CD14-positive monocyte (primary cell): ENCODE measurements at places on chromosomes 13 and 19.

- H3K4me3 ChIP-seq: no peak within 1 kb of the TSS
- H3K27me3 ChIP-seq: peaks cover 9% of the 10 kb centered on the region
- H3K36me3 ChIP-seq: no peaks in the 10 kb centered on the region
- DNase-seq: peak; percentile 23
- H3K27ac ChIP-seq: no peak within 1 kb of the TSS
- H3K4me1 ChIP-seq: no peaks in the 10 kb centered on the region
Observed at GRCh38 chr19:3224346-3225168, at the start of gene CELF5. CELF5 (plus strand) TSS chr19:3224661; CDS start chr19:3224740, 79 bp downstream.

GRCh38 chr19:23799321-23799720 is 40.6 kb upstream of the ZNF681 start:
- H3K4me1 ChIP-seq: no peaks in the 10 kb centered on the region
- H3K4me3 ChIP-seq: no peak overlapping the region
- no peak overlapping the region for H3K27ac ChIP-seq
- DNase-seq: no peak
- H3K36me3 ChIP-seq: no peaks in the 10 kb centered on the region

- H3K4me3 ChIP-seq: peak overlapping the region; percentile 42
- H3K27me3 ChIP-seq: peaks cover 10% of the 10 kb centered on the region
- H3K36me3 ChIP-seq: no peaks in the 10 kb centered on the region
- H3K27ac ChIP-seq: no peak overlapping the region
- H3K4me1 ChIP-seq: peaks cover 10% of the 10 kb centered on the region
Observed at GRCh38 chr19:31214086-31214485, 135.2 kb downstream of the TSHZ3 start.

DNA sequence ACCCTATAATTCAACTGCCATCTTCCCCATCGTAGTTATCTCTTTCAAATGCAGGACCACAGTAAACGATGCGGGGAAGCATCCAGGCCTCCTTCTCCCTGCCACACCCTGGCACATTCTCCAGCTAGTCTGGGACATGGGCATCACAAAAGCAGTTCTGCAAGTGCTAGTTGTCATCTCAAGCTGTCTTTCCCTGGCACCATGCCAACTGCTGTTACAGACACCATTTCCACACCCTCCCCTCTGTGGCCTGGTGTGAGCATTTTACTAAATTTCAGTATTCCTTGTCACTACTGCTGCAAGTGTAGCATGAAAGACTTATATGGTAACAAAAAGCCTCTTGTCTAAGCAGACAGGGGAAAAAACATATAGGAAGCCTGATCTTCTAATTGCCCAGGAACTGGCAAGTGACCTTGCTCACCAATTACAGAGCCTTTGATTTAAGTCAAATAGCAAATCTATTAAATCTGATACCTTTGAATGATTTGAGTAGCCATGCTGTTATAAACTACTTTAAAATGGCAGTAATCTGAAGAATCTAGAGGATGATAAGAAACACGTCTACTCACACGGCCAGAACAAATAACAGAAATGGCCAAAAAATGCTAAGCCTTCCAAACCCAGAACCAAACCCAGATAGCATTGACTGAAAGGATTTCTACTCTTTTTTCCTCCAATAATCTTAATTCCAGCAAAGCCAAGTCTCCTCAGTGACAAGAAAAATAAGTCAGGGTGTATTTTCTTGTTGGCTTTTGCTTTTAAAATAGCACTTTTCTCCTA is 179.0 kb downstream of the NUFIP1 start:
- no peak for DNase-seq
- H3K27ac ChIP-seq: no peak overlapping the region
- no peaks in the 10 kb centered on the region for H3K4me1 ChIP-seq
- H3K4me3 ChIP-seq: no peak overlapping the region

- no peaks in the 10 kb centered on the region for H3K4me1 ChIP-seq
- no peak overlapping the region for H3K27ac ChIP-seq
- no peaks in the 10 kb centered on the region for H3K27me3 ChIP-seq
- no peak for DNase-seq
Observed at GRCh38 chr19:8131517-8131916, 17.9 kb downstream of the FBN3 start.

- no peaks in the 10 kb centered on the region for H3K36me3 ChIP-seq
- no peak for DNase-seq
- no peak overlapping the region for H3K4me3 ChIP-seq
- no peaks in the 10 kb centered on the region for H3K27me3 ChIP-seq
Observed at GRCh38 chr13:65633806-65634205, 1596.3 kb downstream of the PCDH9 start.

- H3K36me3 ChIP-seq: no peaks in the 10 kb centered on the region
- no peaks in the 10 kb centered on the region for H3K27me3 ChIP-seq
- no peak overlapping the region for H3K4me3 ChIP-seq
Observed at GRCh38 chr13:34371645-34372395, 553.9 kb downstream of the RFC3 start.

- H3K4me1 ChIP-seq: no peaks in the 10 kb centered on the region
- no peaks in the 10 kb centered on the region for H3K27me3 ChIP-seq
- no peaks in the 10 kb centered on the region for H3K36me3 ChIP-seq
- DNase-seq: no peak
- no peak overlapping the region for H3K27ac ChIP-seq
Observed at GRCh38 chr19:30557212-30557611, 185.0 kb downstream of the ZNF536 start.

DNA sequence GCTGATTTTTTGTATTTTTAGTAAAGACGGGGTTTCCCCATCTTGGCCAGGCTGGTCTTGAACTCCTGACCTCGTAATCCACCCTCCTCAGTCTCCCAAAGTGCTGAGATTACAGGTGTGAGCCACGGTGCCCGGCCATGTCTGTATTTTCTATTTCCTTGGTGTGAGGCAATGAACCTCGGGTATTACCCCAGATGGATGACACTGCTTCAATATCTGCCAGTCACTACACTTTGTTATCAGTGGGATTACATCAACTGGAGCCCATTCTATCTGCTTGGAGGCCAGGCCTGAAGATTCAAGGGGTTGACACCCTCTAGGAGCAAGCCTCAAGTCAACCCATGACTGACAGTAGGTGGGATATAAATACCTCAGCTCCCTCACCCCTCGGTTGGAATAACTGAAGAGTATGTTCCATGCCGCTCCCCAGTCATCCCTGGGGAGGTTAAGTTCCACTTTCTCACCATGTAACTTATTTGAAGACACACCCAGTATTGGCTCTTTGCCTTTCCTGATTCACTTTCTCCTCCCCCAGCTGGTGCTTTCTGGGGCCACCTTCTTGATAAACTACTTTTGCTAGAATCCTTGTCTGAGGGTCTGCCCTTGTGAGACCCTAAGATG is 992 bp upstream of the ADGRE1 start:
- H3K4me1 ChIP-seq: peaks cover 51% of the 10 kb centered on the region
- H3K36me3 ChIP-seq: no peaks in the 10 kb centered on the region
- H3K4me3 ChIP-seq: peak overlapping the region; percentile 76
- H3K27me3 ChIP-seq: no peaks in the 10 kb centered on the region

- H3K36me3 ChIP-seq: no peaks in the 10 kb centered on the region
- H3K27ac ChIP-seq: no peak overlapping the region
- no peaks in the 10 kb centered on the region for H3K27me3 ChIP-seq
- no peak for DNase-seq
Observed at GRCh38 chr19:30663611-30664174, 291.5 kb downstream of the ZNF536 start.

DNA sequence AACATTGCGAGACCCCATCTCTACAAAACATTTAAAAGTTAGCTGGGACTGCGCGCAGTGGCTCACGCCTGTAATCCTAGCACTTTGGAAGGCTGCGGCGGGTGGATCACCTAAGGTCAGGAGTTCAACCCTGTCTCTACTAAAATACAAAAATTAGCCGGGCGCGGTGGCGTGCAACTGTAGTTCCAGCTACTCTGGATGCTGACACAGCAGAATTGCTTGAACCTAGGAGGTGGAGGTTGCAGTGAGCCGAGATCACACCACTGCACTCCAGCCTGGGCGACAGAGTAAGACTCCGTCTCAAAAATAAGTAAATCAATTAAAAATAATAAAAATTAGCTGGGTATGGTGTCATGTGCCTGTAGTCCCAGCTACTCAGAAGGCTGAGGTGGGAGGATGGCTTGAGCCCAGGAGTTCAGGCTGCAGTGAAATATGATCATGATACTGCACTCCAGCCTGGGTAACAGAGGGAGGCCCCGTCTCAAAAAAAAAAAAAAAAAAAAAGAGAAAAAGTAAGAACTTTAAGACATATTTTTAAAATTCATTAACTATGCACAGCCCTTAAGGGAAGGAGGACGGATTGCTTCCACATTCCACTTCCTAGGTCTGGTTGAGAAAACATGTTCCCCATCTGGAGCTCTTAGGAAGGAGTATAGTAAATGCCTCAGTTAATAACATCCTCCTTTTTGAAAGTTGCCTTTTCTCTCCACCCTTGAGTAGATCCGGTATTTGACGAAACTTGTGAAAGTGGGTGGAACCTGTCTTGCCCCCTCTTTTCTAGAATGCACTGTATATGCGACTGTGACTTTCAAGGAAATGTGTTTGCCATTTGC is 26.1 kb downstream of the EXOC3L2 start:
- peaks cover 33% of the 10 kb centered on the region for H3K27me3 ChIP-seq
- H3K4me1 ChIP-seq: peaks cover 4% of the 10 kb centered on the region
- DNase-seq: no peak

DNA sequence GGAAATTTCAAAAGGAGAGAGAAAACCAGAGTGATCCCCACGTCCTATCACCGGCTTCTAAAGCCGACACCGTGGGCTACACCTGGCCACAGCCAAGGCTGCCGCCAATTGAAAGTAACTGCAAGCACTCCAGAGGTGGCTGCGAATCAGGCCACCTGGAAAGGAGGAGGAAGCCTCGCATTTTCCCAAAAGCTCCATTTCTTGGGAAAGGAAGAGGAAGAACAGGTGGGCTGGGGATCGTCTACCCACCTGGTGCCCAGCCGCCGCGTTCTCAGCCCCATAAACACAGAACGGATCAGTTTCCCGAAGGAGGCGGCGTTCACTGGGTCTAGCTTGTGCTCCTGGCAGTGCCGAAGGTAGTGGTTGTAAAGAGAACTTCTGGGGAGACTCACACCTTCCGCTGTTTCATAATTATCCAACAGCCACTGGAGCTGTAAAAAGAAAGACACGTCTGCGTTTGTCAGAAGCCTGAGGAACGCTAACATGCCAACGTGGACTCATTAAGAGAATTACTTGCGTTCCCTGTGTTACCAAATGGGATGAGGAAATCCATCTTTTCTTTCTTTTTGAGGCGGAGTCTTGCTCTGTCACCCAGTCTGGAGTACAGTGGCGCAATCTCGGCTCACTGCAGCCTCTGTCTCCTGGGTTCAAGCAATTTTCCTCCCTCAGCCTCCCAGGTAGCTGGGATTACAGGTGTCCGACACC is 38.1 kb upstream of the RANBP3 start:
- H3K27ac ChIP-seq: no peak overlapping the region
- no peaks in the 10 kb centered on the region for H3K36me3 ChIP-seq
- DNase-seq: no peak
- no peaks in the 10 kb centered on the region for H3K4me1 ChIP-seq
- no peak overlapping the region for H3K4me3 ChIP-seq

DNA sequence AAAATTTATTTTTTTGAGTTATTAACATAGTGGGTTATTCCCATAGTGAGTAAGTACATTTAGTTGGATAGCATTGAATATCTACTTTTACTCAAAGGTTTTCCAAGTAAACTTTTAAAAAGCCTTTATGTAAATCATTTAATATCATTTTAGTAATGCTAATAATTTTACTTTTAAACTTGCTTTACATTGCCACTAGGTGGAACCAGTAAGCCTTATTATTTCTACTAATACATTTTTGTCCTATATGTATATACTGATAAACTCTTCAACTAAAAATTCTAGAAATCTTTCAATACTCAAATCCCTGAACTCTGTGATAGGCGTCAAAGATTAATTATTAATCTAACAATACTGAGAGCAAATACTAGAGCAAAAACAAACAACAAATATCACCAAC is 1709.2 kb upstream of the PCDH20 start:
- no peaks in the 10 kb centered on the region for H3K27me3 ChIP-seq
- no peaks in the 10 kb centered on the region for H3K4me1 ChIP-seq
- no peaks in the 10 kb centered on the region for H3K36me3 ChIP-seq
- H3K4me3 ChIP-seq: no peak overlapping the region
- no peak overlapping the region for H3K27ac ChIP-seq

GRCh38 chr13:71524245-71524612 is 342.8 kb downstream of the DACH1 start:
- DNase-seq: no peak
- H3K27me3 ChIP-seq: no peaks in the 10 kb centered on the region
- no peaks in the 10 kb centered on the region for H3K36me3 ChIP-seq

DNA sequence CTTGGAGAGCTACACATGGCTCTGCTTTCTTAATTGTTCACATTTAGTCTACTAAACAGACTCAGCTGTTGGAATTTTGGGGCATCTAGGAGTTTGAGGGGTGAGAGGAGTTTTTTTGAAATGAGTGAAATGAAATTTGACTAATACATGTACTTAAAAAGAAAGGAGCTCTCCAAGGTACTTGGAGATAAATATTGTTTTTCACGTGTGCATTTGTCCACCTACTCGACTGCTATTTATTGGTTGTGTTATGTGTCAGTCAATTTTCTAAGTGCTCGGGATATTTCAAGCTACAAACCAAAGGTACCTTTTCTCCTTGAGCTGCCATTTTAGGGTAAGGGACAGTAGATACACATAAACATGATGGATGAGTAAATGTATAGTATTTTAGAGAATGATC is 697.0 kb downstream of the LIG4 start:
- H3K36me3 ChIP-seq: no peaks in the 10 kb centered on the region
- no peak for DNase-seq
- H3K27ac ChIP-seq: no peak overlapping the region
- no peaks in the 10 kb centered on the region for H3K4me1 ChIP-seq

- H3K27ac ChIP-seq: no peak overlapping the region
- DNase-seq: no peak
- no peaks in the 10 kb centered on the region for H3K27me3 ChIP-seq
- no peak overlapping the region for H3K4me3 ChIP-seq
- no peaks in the 10 kb centered on the region for H3K4me1 ChIP-seq
Observed at GRCh38 chr13:92717857-92718256, 508.8 kb upstream of the GPC6 start.

DNA sequence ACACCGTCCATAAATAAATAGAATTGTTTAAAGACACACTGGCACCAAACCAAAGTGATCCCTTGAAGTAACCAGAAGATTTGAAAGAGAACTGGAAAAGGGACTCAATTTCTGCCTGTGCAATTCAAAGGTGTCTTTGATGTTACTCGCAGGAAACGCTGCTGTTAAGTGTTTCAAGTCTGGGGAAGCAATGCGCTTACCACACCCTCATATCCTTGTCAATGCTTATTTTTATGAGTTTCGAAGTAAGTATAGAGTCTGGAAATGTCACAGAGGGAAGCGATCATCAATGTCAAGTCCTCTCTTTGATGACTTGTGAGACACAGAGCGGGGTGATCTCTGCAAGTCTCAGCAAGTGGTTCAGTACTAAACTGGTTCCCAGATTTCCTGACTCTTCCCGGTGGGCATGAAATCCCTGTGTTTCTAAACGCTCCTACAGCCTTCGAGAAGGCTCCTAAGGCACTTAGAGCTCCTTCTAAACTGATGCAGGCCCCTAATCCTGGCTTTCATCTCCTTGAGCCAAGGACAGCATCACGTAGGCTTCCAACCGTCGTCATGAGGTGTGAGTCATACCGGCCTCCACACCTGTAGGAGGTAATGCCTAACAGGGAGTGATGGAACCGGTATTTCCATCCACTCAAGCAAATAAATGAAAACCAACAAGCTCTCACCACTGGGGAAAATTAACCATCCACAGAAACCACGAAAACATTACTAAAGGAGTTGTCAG is 22.8 kb downstream of the SYDE1 start:
- no peak overlapping the region for H3K27ac ChIP-seq
- peaks cover 3% of the 10 kb centered on the region for H3K4me1 ChIP-seq
- H3K27me3 ChIP-seq: no peaks in the 10 kb centered on the region
- H3K36me3 ChIP-seq: no peaks in the 10 kb centered on the region
- DNase-seq: no peak

- no peak overlapping the region for H3K4me3 ChIP-seq
- H3K27me3 ChIP-seq: no peaks in the 10 kb centered on the region
- no peaks in the 10 kb centered on the region for H3K4me1 ChIP-seq
- DNase-seq: no peak
Observed at GRCh38 chr13:30480292-30480950, 14.7 kb upstream of the HMGB1 start.
